Esophagus squamous epithelium (tissue), 5 donors: ENCODE measurements at places on chromosomes 5 and 9.

DNA sequence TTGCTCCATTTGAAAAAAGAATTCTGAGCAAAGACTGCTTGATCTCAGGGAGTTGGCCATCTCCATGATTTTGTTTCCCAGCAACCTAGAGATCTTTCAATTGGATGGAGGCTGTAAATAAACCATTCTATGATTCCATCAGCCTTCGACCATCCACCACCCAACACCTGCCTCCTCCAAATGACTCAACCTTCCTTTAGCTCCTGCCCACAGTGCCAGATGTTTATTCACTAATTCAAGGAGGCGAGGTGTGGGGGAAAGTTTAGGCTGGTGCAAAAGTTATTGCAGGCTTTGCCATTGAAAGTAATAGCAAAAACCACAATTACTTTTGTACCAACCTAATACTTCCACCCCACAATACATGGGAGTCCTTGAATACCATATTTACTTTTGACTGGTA is 327.5 kb downstream of the CAAP1 start:
- DNase-seq = no peak

GRCh38 chr5:126044931-126045565 is 378.2 kb upstream of the GRAMD2B start:
- no peak for DNase-seq

DNA sequence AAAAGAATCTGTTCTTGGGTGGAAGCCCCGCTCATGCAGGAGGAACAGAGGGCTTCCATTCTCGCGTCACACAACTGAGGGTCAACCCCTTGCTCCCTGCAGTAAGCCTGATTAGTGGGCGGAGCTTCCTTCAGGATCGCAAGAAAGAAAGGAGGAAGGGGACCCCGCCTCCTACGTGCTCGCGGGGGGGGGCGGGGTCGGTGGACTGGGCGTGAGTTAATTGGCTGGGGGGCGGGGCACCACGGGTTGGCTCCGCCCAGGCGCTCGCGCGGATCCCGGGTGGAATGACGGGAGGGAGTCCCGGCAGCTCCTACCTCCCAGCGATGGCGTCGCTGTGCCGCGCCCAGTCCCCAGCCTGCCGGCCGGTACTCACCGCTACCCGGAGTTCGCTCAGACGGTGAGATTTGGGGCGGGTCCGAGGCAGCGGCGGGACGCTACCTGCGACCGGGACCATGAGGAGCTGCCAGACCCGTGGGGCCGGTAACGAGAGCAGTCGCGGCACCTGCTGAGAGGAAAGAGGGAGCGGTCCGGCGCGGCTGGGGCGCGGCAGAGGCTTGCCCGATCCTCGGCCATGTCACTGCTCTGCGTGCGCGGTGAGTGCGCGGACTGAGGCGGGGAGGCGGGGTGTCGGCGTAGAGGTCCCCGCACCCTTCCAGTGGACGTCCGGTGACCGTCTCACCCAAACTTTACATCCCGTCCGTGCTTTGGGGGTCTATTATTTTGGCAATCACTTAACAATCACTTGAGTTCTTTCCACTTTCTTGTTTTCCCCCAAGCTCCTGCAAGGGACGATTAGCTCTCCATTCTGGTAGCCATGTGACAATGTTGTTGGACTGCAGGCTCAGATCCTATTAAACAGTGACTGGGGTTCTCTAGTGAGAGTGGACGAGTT is at the start of gene UNC13B:
Gene UNC13B (plus strand): TSS at position 297 of the 892 bp plus-strand sequence. CDS start 275 bp downstream, at position 572.
- peak; percentile 55 for DNase-seq

GRCh38 chr5:160979385-160979784 is 127.4 kb upstream of the ATP10B start:
- no peak for DNase-seq

GRCh38 chr9:134666208-134666607 is 24.6 kb downstream of the COL5A1 start:
- DNase-seq = no peak

DNA sequence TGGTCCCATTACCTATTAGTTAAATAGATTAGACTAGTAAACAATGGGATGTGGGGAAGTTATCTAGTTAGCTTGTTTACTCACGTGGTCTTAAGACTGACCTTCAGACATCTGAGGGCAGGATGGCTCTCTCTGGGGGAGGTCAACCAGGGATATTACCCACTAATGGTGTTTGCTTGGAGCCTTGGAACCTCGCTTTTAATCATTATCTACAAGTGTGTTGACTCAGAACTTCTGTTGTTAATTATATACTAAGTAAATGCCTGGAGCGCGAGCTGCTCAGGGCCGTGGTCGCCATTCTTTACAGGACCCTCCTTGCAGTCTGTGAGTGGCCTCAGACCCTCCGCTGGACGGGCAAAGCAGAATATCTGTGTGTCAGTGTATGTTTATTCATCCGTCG is 48.5 kb upstream of the ZNF354A start:
- no peak for DNase-seq

- no peak for DNase-seq
Observed at GRCh38 chr9:14214065-14214684, 99.8 kb downstream of the NFIB start.
